ENCODE measurements at places on chromosomes 16 and 17.

- DNase-seq: no peak
Observed at GRCh38 chr16:85781695-85782370, 17.5 kb downstream of the EMC8 start.

DNA sequence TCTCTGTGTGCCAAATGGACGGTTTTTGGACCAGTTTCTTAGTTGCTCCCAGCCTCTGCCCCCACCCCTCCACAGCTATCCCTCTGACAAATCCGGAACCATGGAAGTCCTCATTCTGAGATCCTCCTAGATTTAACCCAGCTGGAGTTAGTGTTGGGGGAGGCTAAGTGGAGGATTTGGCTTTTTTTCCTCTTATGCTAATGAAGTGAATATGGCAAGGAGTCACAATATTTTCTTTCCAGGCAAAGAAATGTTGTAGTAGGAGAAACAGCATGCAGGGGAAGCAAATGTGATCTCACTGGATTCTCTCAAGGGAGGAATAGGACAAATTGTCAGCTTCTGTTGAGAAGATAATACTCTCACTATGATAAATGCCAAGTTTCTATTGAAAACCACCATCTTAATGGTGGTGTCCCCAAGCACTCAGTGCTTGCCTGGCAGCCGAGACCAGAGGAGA is 159.5 kb downstream of the MSI2 start:
- DNase-seq: no peak

DNA sequence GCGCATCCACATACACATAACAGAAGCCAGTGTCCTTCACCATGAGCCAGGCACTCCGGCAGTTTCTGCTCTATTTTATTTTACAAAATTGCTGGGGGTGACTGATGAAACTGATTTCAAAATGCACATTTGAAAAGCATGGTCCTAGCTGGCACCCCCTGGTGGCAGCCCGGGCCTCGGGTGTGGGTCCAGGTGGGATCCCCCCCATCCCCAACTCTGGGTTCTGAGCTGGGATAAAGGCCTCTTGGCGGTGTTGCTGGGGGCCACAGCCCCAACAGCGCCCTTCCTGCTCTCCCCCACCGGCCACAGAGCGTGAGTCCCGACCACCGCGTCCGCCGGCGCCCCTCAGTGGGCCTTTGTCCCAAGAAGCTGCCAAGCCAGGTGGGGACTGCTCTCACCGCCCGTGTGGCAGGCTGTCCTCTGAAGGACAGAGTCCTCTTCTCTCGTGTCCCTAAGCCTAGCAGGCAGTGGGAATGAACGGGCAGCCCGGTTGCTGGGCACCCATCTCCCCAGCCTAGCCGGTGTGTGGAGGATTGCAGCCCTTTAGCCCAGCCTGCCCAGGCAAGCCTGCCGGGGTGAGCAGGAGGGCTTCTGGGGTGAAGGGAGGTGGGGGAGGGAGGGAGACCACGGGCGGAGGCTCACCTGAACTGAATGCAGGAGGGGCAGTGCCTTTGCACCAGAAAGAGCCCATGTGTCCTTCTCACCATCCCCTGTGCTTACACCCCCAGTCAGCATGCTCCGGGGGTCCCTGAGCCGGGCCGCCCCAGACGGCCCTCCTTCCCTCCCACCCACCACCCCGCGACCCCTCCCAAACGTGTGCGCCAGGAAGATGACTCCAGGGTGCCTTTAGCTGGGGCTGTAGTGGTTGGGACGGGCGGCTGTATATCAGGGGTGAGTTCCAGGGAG is 898 bp downstream of the SNAI3 start:
- peak; percentile 24 for DNase-seq

- DNase-seq: peak; percentile 82
Observed at GRCh38 chr17:49494986-49495841, at the start of gene NGFR. Gene NGFR, plus strand, starts transcription at chr17:49495293. Its CDS starts 125 bp downstream, at chr17:49495418.

GRCh38 chr16:24036614-24037013 is 200.8 kb downstream of the PRKCB start:
- DNase-seq: peak; percentile 36

- no peak for DNase-seq
Observed at GRCh38 chr17:7606280-7606679, 8.4 kb downstream of the FXR2 start.

DNA sequence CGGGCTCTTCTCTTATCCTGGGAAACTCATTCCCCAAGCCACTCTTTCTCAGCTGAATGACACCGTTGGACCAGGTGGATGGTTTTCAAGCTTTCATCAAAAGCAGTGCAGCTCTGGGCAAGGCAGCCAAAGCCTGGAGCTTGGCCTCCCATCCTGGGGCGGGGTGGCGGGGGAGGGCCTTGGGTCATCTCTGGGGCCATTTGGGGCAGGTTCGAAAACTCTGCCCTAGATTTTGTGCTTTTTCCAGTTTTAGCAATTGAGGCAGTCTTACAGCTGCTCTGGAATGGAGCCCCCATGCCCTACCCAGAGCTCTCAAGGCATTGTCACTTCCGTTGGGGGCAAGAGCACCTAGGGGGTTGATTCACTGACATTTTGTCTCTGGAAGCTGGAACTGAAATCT is 9.1 kb downstream of the MPRIP start:
- DNase-seq: no peak

DNA sequence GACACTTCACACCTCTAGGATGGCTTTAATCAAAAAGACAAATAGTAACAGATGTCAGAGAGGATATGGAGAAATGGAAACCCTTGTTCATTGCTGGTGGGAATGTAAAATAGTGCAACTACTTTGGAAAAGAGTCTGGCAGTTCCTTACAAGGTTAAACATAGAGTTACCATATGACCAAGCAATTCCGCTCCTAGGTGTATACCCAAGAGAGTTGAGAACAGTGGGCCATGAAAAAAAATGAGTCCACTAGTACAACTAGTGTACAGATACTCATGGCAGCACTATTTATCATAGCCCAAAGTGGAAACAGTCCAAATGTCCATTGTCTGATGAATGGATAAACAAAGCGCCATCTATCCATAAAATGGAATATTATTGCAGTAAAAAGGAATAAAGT is 39.1 kb downstream of the OR1D5 start:
- no peak for DNase-seq

DNA sequence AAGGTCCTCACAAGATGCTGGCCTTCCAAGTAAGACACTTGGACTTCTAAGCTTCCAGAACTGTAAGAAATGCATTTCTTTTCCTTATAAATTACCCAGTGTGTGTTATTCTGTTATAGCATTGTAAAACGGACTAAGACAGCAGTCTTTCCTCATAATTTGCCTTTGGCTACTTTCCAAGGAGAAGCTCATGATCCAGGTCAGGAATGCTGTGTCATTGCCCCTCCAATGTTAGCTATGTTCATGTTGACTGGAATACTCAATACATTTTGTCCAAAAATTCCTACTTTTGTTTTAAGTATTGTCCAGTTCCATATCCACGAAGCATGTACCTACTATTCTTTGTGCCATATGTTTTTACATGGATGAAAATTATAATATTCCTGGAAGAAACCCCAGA is 234.6 kb downstream of the HS3ST3A1 start:
- DNase-seq: no peak

GRCh38 chr17:51799240-51799639 is 359.3 kb downstream of the CA10 start:
- no peak for DNase-seq

GRCh38 chr17:79081571-79082276 is 7.1 kb downstream of the ENGASE start:
- DNase-seq: peak; percentile 99

GRCh38 chr17:33014751-33015150 is 23.1 kb downstream of the SPACA3 start:
- no peak for DNase-seq

DNA sequence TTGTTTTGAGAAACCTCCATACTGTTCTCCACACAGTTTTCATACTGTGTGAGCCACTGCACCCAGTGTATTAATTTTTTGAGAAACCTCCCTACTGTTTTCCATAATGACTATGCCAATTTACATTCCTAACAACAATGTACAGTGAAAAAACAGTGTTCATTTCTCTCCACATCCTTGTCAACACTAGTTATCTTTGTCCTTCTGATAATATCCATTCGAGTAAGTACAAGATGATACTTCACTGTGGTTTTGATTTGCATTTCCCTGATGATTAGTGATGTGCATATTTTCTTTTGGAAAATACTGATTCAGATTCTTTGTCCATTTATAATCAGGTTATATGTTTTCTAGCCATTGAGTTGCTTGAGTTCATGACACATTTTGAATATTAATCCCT is 462.0 kb downstream of the CDH11 start:
- no peak for DNase-seq

- no peak for DNase-seq
Observed at GRCh38 chr17:48262982-48263730, 155.6 kb downstream of the SNX11 start.

- no peak for DNase-seq
Observed at GRCh38 chr17:742147-742793, 9.8 kb downstream of the GEMIN4 start.

GRCh38 chr16:50315346-50315997 is 49.1 kb downstream of the ADCY7 start:
- DNase-seq: no peak

GRCh38 chr16:84557504-84557903 is 53.0 kb upstream of the MEAK7 start:
- no peak for DNase-seq

GRCh38 chr17:17774009-17774881 is 62.5 kb downstream of the SREBF1 start:
- DNase-seq: peak; percentile 64

GRCh38 chr17:38703742-38704605 is 1.1 kb upstream of the MLLT6 start:
- DNase-seq: peak; percentile 91

DNA sequence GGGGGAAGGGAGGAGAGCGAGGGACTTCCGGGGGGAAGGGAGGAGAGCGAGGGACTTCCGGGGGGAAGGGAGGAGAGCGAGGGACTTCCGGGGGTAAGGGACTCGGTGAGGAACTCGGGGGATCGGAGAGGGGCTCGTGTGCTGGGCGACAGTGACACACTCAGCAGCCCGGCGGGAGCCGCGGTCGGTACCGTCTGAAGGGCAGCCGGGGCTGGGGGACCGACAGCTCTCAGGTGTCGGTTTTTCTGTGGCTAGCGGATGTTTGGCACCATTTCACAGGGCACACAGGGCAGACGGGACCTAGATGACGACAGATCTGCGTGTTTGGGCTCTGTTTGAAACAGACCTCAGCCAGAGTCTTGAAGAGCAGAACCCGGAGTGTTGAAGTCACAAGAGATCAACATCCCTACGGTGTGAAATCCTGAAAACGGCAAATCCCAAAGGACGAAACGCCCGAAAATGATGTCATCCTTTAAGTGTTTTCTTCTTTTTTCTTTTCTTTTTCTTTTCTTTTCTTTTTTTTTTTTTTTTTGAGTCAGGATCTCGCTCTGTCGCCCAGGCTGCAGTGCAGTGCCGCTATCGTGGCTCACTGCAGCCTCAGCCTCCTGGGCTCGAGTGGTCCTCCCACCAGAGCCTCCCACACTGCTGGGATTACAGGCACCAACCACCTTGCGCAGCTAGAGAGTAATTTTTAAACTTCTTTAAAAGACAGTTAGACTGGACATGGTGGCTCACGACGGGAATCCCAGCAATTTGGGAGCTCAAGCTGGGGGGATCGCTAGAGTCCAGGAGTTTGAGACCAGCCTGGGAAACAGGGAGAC is 23.9 kb downstream of the ZNF778 start:
- peak; percentile 88 for DNase-seq

DNA sequence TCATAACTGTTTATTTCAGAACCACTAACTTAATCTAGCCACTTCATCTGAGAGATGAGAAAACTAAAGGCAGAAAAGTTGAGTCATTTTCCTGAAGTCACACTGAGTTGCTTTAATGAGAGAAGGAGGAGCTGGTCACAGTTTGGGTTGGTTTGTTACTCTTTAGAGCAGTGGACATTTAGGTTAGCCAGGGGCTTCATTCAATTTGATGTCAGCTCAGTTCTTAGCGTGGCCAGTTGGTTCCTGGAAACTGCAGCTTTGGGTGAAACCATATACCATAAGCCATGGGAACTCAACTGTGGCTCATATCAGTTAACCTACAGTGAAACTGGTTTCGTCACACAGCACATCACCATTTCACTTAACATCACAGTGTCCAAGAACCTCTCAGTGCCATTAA is 59.2 kb upstream of the ADORA2B start:
- no peak for DNase-seq

- peak; percentile 25 for DNase-seq
Observed at GRCh38 chr17:4533523-4534504, 21.4 kb downstream of the MYBBP1A start.

DNA sequence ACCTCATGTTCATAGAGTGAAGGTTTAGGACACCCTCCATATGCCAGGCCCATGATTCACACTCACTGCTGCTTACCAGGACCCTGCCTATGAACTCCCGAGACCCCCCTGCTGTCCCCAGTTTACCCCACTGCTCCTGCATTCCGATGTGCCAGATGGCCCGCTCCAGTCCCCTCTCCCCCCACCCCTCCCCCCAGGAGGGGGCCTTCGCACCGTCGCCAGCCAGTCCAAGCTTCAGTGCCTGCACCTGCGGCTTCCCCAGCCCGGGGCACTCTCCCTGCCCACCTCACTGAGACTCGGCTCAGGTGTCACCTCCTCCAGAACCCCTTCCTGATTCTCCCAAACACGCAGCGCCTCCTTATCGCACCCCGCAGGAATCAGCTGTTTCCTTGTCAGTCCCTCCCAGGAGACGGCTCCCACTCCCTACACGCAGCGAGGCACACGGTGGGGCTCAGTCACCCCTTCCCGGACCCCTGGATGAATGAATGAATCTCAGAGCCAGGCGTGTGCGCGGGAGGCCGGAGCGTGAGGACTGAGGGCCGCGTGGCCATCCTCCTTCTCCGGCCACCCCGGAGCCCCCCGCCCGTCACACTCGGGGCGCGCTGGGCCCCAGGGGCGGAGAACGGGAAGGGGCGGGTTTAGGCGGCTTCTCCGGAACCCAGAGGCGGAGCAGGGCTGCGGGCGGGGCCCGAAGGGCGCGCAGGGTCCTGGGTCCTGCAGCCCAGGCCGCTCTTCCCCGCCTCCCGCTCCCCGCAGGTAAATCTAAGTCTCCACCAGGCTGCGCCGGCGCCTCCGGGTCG is 1.6 kb downstream of the MYO1C start:
- DNase-seq: peak; percentile 45

- no peak for DNase-seq
Observed at GRCh38 chr17:37713624-37714023, 31.2 kb downstream of the HNF1B start.

GRCh38 chr17:77323413-77324171 is 182.8 kb downstream of the SEC14L1 start:
- peak; percentile 49 for DNase-seq

GRCh38 chr16:85523602-85524364 is 89.3 kb upstream of the GSE1 start:
- DNase-seq: peak; percentile 82

DNA sequence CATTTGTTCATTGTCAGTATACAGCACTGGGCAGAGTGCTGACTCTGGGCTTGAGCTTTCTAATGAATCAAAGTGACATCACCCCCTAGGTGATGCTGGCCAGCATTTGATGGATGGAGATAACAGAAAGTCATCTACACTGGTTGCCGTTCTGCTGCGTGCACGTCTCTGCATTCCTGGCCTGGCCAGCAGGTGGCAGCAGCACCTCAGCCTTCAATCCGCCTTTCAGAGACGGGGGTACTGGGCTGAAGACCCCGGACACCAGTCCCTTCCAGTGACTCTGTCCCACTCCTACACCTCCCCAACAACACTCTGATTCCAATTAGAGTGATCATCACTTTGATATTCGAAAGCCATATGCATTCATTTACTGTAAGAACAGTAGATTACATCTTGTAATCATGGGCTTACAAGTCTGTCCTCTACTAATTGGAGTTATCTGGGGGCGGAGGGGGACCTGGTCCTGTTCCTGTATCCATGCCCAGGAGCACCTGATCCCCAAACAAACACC is 6.0 kb downstream of the CPSF4L start:
- DNase-seq: peak; percentile 44
